ENCODE measurements at places on chromosomes 1 and 21. TPM values are rescaled to one million over a fixed set of nuclear protein-coding genes. Genes with fewer than 3 reads are reported as not detected.

OLIG2 gene
- not detected for total RNA-seq

REG4 gene
- not detected for total RNA-seq

DENND2C gene
- total RNA-seq, result 6.0 TPM

RRAGC gene
- 20.2 TPM for total RNA-seq

KRTAP7-1 gene
- not detected for total RNA-seq

THEM4 gene
- total RNA-seq, result 23.3 TPM

DNA sequence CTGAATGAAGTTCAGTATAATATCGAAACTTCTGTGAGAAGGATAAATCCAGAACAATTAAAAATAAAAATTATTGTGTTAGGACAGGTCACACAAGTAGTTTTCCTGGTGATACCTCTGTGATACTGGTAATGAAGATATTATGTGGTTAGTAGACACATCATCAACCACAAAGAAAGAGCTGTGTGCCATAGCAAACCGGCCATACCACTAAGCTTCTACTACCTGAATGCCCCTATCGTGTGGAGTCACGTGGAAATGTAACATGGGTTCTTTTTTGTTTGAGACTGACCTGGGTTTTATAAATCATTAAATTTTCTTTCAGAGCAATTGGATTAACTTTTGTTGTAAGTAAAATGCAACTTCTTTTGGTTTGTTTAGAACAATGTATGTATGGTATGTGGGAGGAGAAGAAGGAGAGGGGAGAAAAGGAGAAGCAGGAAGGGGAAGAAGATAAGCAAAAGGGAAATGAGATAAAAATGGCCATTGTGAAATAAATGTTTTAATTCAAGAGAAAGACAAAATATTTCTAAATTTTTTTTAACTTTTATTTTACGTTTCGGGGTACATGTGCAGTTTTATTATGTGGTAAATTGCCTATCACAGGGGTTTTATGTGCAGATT, 58.2 kb upstream of the LRRC8B start:
- no peak overlapping the region for H3K27ac ChIP-seq
- no peaks in the 10 kb centered on the region for H3K36me3 ChIP-seq
- H3K4me1 ChIP-seq, result no peaks in the 10 kb centered on the region
- H3K4me3 ChIP-seq, result no peak overlapping the region

DNA sequence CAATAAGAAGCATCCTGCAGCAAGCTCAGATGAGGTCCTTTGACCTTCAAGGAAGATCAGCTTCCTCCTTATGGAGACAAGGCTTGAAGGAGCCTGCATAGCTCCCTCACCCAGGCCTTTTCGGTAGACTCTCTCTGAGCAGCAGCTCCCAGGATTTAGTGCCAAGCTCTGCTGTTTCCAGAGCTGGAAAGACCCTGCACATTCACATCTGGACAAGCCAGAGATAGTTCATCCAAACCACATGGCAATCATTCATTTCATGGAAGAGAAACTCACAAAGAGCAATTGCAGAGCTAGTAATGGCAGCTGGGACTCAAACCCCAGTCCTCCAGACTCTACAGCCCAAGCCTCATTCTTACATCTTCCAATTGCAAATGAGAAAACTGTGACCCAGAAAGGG, 76.4 kb upstream of the EDN2 start:
- peaks cover 15% of the 10 kb centered on the region for H3K4me1 ChIP-seq
- no peaks in the 10 kb centered on the region for H3K27me3 ChIP-seq
- DNase-seq, result no peak
- H3K4me3 ChIP-seq, result no peak overlapping the region
- H3K27ac ChIP-seq, result no peak overlapping the region
- no peaks in the 10 kb centered on the region for H3K36me3 ChIP-seq

DNA sequence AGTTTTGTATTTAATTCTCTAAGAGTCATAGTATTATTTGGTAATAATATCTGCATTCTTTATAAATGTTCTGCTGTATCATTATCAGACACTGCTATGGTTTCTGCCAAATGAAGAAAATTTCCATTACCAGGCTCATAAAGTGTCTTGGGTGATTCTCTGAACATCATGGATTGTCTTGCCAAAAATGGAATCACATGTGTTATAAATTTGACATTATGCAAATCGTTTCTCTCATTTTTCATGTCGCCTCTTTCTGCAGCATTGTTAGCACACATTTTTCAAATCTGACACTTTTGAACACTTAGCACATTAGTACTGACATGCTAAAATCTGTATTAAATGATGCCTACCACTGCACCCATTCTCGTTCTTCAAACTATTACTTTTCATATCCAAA, 74.2 kb upstream of the NEK7 start:
- no peaks in the 10 kb centered on the region for H3K27me3 ChIP-seq
- DNase-seq, result no peak
- no peak overlapping the region for H3K27ac ChIP-seq
- H3K36me3 ChIP-seq, result no peaks in the 10 kb centered on the region

DNA sequence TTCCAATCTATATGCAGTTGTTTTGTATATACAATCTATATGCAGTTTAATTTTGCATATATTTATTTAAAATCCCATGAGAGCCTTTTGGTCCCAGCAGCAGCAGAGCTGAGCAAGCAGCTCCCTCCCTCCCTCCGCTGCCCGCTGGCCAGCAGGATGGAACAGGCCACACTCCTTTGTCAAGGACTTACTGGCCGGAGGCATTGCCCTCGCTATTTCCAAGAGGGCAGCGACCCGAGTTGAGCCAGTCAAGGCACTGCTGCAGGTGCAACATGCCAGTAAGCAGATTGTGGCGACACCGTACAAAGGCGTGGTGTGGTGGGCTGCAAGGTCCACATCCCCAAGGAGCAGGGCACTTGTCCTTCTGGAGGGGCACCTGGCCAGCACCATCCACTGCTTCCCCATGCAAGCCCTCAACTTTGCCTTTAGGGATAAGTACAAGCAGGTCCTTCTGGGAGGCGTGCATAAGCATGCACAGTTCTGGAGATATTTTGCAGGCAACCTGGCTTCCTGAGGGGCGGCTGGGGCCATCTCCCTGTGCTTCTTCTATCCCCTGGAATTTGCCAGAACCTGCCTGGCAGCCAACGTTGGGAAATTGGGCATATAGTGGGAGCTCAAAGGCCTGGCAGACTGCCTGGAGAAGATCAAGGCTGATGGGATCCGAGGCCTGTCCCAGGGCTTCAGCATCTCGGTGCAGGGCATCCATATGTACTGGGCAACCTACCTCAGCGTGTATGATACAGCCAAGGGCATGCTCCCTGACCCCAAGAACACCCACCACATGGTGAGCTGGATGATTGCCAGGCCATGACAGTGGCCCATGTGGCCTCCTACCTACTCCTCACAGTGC, 92.2 kb downstream of the OSBPL9 start:
- peaks cover 3% of the 10 kb centered on the region for H3K4me1 ChIP-seq
- no peak for DNase-seq
- H3K4me3 ChIP-seq, result no peak overlapping the region
- no peaks in the 10 kb centered on the region for H3K36me3 ChIP-seq
- H3K27me3 ChIP-seq, result no peaks in the 10 kb centered on the region
- H3K27ac ChIP-seq, result no peak overlapping the region

DNA sequence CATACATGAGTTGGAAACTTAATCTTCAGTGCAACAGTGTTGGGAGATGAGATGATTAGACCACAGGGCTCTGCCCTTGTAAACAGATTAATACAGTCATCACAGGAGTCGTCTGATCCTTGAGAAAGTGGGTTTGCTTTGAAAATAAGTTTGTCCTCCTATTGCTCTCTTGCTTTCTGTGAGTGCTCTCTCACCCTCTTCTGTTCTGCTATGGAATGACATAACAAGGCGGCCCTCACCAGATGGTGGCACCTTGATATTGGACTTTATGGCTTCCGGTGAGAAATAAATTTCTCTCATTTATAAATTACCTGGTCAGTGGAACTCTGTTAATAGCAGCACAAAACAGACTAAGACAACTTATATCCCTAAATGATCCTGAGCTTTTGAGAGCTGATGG, 353.6 kb downstream of the BRINP3 start:
- H3K4me1 ChIP-seq, result no peaks in the 10 kb centered on the region
- no peak overlapping the region for H3K27ac ChIP-seq
- H3K36me3 ChIP-seq, result no peaks in the 10 kb centered on the region
- no peaks in the 10 kb centered on the region for H3K27me3 ChIP-seq
- no peak overlapping the region for H3K4me3 ChIP-seq
- no peak for DNase-seq

GRCh38 chr1:91884459-91885212, 1.3 kb downstream of the TGFBR3 start:
- no peaks in the 10 kb centered on the region for H3K27me3 ChIP-seq
- H3K36me3 ChIP-seq, result no peaks in the 10 kb centered on the region
- H3K4me1 ChIP-seq, result peaks cover 17% of the 10 kb centered on the region
- DNase-seq, result no peak
- peak overlapping the region; percentile 88 for H3K27ac ChIP-seq
- peak overlapping the region; percentile 97 for H3K4me3 ChIP-seq

DNA sequence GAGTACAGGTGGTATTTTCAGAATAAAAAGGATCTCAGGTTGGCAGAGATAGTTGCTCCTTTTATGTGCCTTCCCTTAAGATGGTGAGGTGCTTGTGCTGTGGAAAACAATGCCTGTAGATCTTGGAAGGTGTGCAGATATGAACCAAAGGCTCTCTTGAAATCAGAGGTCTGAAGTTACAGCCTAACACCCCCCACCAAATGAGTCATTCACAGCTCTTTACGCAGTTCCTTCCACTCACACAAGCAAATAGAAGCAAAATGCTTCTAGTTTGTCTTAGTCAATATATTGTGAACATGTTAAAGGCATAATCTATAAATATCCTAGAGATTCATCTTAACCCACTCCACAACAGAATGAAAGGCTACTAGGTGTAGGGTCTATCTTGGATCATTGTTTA, 128.9 kb upstream of the NR5A2 start:
- H3K4me3 ChIP-seq, result no peak overlapping the region
- H3K27ac ChIP-seq, result no peak overlapping the region
- no peak for DNase-seq
- no peaks in the 10 kb centered on the region for H3K27me3 ChIP-seq

DNA sequence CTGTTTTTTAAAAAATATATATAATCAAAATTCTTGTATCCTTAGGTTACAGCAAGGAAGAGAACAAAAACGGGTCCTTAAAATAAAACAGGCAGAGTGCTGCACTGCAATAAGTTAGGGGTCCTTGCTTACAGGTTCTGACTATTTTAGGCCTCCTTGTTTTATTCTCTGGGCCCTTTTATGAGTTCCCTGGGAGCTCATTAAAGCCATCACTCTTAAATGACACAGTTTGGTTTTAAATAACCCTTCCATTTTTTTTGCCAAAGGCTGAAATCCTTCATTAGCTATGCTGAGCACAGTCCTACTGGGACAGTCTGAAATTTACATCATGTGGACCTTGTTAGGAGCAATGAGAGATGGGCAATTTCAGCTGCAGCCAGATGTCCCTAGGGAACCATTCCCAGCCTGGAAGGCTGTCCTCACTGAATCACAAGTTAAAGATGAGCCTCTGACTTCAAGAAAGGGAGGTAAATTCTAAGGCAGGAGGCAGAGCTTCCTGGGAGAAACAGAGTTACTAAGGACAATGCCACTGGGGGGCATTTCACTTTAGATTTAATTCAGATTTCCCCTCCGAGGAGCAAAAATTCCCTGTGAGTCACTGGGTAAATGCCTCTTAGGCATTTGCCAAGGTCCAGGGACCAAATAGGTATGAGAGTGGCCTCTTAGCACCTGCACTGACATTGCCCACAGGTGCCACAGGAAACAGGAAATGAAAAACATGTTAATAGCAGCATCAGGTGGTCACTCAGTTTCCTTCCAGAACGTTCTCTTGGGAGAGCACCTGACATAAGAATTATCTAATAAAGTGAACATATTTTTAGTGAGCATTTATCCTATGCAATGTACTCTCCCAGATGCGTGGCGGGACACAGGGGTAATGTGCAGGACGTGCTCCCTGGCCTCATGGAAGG, 3.8 kb upstream of the MUL1 start:
- no peak overlapping the region for H3K27ac ChIP-seq
- H3K27me3 ChIP-seq, result no peaks in the 10 kb centered on the region
- no peak overlapping the region for H3K4me3 ChIP-seq
- DNase-seq, result no peak

DNA sequence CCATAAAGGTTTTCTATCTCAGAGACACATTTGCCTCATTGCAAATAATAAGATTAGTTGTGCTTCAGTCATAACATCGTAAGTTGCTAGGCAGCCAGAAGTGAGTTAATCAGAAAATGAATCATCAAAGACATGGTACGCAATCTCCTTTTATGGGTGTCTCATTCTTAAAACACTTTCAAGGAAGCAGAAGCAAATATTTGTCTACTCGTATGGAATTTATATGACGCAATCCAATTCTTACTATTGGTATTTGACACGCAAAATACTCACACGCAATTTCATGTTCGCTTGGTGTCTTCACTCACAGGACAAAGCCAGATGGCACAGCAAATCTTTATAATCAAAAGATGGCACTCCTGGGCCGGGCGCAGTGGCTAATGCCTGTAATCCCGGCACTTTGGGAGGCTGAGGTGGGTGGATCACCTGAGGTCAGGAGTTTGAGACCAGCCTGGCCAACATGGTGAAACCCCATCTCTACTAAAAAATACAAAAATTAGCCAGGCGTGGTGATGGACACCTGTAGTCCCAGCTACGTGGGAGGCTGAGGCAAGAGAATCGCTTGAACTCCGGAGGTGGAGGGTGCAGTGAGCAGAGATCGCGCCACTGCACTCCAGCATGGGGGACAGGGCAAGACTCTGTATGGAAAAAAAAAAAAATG, 56.4 kb downstream of the HLCS start:
- no peaks in the 10 kb centered on the region for H3K36me3 ChIP-seq
- DNase-seq, result no peak
- no peaks in the 10 kb centered on the region for H3K4me1 ChIP-seq

GRCh38 chr1:29341936-29342335, 105.6 kb downstream of the PTPRU start:
- no peak for DNase-seq
- H3K36me3 ChIP-seq, result no peaks in the 10 kb centered on the region
- no peak overlapping the region for H3K4me3 ChIP-seq
- H3K4me1 ChIP-seq, result no peaks in the 10 kb centered on the region
- no peak overlapping the region for H3K27ac ChIP-seq

GRCh38 chr1:34362949-34363348, 186.2 kb downstream of the C1orf94 start:
- no peaks in the 10 kb centered on the region for H3K27me3 ChIP-seq
- H3K27ac ChIP-seq, result no peak overlapping the region
- H3K4me1 ChIP-seq, result no peaks in the 10 kb centered on the region
- no peak for DNase-seq
- H3K4me3 ChIP-seq, result no peak overlapping the region
- no peaks in the 10 kb centered on the region for H3K36me3 ChIP-seq

DNA sequence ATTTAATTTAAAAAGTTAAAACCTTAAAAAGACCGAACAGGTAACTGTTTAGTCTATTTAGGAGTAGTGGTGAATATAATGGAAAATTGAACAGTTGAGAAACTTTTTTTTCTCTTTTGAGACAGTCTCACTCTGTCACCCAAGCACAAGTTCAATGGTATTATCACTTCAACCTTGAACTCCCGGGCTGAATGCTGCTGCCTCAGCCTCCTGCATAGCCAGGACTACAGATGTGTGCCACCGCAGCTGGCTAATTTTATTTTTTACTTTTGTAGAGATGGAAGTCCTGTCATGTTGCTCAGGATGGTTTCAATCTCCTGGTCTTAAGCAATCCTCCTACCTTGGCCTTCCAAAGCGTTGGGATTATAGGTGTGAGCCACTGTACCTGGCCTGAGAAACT, 16.2 kb upstream of the GBP2 start:
- no peak overlapping the region for H3K27ac ChIP-seq
- no peak for DNase-seq
- no peak overlapping the region for H3K4me3 ChIP-seq
- H3K27me3 ChIP-seq, result no peaks in the 10 kb centered on the region
- H3K36me3 ChIP-seq, result no peaks in the 10 kb centered on the region

- no peaks in the 10 kb centered on the region for H3K36me3 ChIP-seq
- no peaks in the 10 kb centered on the region for H3K27me3 ChIP-seq
- H3K4me1 ChIP-seq, result peaks cover 16% of the 10 kb centered on the region
- H3K27ac ChIP-seq, result peak overlapping the region; percentile 62
These were observed 66.8 kb upstream of the BCL10 start for GRCh38 chr1:85343213-85343611.

Measured in thoracic aorta (tissue), 2 donors.